ENCODE measurements at places on chromosomes 5 and 9.

GRCh38 chr5:156686796-156687195, 163.3 kb upstream of the PPP1R2B start:
- no peak for DNase-seq

DNA sequence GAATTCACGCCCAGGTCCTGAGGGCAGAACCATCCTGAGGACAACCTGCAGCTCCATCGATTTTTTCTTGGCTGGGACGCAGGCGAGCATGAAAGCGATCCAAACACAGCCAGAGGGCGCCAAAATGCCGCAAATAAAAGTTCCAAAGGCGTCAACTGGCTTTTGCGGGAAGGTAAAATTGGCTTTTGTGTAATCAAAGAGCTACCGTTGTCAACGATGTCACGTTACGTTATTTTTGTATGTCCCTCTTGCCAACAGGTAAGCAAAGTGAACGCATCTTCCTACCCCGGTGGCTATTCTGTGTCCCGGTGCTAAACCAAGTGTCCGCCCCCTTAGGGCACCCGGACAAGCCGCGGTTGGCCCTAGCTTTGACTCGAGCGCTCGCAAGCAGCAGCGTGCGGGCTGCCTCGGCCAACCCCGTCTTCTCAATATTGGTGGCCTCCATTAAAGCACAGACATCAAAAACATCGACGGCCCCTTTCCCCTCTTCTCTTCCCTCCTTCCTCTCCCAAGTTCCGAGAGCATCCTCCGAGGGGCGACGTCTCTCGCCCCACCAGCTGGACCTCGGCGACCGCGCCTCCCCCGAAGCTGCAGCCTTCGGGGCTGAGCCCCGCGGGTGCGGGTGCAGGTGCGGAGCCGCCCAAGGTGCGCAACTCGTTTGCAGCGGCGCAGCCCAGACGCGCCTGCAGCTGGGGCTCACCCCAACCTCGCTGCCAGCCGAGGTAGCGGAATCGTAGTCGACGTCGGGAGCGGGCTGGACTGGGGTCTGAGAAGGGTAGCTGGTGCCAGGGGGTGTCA, 1.1 kb upstream of the BASP1 start:
- DNase-seq: no peak

DNA sequence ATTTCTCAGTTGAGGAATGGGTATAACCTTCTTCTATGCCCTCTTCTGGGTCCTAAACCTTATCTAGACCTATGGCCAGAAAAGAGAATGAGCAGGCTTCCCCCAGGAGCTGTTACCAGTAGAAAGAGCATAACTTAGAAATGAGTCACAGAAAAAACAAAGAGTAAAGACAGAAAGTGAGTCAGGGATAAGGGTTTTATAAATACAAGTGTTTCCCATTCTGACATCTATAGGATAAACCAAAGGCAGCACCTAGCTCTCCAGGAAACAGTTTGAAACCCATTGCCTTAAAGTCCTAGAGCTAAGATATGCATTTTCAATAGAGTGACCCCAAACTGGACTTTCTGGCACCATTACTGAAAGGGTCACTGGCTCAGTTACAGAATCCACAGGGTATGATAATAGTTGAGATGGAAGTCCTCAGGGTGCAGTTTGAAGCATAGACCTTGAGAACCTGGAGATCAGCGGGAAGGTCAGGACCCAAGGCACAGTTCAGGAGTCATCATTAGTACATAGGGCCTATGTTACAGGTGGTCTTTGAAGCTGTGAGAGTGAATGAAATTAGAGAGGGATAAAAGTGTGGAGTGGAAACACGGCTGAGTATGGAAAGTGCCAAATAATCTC, 42.7 kb upstream of the LIFR start:
- DNase-seq: no peak

DNA sequence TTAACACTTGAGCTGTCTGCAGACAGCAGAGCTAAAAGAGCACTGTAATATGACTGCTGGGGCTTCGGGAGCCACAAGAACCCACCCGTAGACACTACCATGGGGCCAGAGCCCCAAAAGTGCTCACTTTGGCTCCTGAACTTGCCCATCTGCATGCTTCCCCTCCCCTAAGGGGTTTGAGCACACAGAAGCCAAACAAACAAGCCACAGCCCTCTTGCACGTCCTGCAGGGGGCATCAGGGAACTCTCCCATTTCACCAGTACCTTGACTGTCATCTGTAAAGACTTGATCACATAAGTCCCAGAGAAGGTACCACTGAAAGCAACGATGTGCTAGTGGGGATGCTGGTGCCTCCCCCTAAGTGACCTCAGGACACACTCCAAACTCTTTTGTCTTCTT, 681.8 kb downstream of the SEMA5A start:
- no peak for DNase-seq

DNA sequence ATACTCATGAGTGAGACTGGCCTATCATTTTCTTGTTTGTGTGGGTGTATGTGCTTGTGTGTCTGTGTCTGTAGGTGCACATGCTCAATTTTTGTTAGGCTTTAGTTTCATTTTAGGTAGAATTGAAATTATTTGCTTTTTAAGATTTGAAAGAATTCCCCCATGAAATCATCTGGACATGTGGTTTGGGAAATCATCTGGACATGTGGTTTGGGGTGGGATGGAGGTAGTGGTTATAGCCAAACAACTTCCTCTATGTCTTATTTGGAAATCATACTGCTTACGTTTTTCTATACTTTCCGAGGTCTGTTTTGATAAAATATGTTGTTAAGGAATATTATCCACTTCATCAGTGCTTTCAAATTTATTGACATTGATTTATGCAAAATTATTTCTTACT, 485.4 kb upstream of the CLINT1 start:
- DNase-seq: no peak

DNA sequence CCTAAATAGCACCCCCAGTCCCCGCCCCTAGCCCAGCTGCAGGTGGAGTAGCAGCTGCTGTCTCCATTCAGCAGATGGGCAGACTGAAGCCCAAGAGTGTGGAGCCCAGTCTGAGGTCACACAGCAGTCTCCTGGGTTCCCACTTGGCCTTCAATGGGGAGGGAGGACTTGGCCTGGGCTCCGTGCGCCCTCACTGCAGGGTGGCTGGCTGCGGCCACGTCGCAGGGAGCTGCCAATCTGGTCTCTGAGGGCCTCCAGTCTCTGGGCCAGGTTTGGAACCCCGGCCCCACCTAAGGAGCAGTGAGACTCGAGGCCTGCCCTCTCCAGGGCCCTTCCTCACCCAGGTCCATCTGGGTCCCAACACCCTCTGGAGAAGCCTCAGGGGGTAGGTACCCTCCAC, 7.4 kb downstream of the KIF12 start:
- no peak for DNase-seq

DNA sequence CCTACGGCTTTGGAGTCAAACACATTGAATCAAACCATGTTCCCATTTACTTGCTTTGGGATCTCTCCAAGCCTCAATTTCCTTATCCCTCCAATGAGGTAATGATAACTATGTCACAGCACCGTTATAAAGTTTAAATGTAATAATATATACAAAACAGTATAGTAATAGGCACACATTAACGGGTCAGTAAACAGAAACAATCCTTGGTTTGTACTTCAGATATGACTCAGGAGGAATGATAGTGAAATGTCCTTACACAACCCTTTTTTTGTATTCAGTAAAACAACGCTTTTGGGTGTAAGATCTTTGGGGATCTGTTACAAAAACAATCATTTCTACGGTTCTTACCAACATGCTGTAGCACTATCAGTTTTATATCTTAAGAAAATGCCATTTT, 178.5 kb upstream of the GNA14 start:
- no peak for DNase-seq

GRCh38 chr9:5874048-5874447, 16.6 kb upstream of the MLANA start:
- DNase-seq: no peak

GRCh38 chr5:95590880-95591279, 29.0 kb upstream of the GPR150 start:
- DNase-seq: no peak

- no peak for DNase-seq
Measured at GRCh38 chr9:21608200-21608599, 126.1 kb upstream of the IFNE start.

DNA sequence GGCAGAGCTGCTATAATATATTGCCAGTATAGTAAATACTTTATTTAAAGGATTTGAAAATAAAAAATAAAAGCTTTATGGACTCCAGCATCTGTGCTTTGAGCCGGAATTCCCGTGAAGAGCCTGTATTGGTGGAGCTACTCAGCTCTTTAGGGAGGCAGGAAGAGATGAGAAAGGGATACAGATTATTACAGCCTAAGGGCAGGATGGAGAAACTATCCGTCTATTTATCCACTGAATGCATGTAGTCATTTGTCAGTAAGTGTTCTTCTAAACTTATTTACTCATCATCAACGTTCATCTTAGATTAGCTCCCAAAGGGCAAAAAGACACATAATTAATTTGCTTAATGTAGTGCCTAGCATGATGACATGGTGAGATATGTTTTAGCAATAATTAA, 48.4 kb downstream of the SLC1A1 start:
- no peak for DNase-seq

DNA sequence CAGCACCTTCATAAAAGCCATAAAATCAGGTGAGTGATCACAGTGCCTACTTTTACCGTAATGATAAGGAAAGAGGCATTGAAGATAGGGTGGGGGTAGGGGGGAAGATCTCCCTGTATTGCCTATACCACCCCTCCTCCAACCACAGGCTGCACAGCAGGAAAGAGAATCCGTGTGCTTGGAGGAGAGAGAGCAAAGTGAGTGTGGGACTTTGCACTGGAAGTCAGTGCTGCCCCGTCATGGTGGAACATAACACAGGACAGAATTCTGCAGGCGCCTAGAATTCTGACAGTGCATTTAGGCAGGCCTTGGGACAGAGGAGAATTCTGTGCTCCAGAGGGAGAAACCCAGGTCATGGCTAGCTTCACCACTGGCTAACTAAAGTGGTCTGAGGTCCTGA, 3.5 kb upstream of the C5 start:
- DNase-seq: no peak

DNA sequence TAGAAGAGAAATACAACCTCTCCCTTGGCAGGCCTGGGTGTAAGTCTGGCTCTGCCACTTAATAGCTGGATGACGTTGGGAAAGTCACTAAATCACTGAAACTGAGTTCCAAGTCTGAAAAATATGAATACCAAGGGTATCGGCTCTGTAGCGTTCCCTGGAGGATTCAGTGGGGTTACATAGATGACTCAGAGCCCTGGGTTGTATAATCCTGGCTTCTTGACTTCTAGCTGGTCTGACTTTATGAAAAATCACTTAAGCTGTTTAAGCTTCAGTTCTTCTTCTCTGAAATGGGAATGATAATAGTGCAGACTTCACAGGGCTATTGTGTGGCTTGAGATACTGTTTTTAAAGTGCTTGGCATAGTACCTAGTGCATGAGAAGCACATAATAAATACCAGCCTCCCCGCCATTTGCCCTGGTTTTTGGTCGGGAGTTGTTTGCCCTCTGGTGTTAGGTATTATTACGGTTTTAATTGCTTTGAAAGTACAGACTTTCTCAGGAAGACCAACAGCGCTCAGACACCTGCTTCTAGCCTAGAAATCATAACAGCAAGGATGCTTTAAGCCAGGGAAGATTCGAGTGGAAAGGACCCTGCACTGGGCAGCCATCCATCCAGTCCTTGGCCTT, 43.0 kb downstream of the CYFIP2 start:
- no peak for DNase-seq

GRCh38 chr5:177509381-177509951, at the start of gene DOK3:
TSS of gene DOK3 (minus strand) at chr5:177509826. CDS start at chr5:177509540, 286 bp downstream.
- DNase-seq: no peak

DNA sequence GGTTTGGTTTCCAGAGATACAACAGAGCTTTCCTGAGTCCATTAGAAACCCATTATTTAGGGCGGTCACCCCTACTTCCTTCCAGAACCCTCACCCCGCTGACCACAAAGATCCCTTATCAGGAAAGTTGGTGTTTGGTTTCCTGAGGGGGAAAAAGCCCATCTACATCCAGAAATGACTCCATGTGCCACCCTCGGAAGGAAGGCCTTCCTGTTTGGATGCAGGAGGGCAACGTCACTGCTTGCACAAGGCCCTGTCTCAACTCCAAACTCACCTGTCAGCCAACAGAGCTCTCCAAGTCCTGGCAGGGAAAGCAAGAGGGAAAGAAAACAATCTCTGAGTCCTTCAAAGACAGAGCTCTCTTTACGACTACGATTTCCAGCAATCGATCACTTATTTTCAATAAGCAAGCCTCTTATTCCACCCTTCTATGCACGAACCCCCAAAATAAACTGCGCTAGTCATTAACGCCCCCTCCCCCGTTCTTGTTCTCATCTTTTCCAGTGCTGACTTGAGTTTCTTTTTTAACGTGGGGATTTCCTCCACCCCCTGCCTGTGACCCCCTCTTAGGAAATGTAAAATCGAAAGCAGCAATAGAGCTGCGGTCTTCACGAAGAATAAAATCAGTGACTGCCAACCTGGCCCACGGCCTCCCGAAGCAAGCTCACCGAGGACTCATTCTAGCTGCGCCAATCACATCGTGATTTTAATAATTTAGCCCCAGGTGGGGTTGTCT, 35.7 kb upstream of the NTNG2 start:
- no peak for DNase-seq

- no peak for DNase-seq
Measured at GRCh38 chr5:4907571-4907970, 232.6 kb upstream of the ADAMTS16 start.

- DNase-seq: no peak
Measured at GRCh38 chr5:55151923-55152842, 7.8 kb upstream of the GPX8 start.

DNA sequence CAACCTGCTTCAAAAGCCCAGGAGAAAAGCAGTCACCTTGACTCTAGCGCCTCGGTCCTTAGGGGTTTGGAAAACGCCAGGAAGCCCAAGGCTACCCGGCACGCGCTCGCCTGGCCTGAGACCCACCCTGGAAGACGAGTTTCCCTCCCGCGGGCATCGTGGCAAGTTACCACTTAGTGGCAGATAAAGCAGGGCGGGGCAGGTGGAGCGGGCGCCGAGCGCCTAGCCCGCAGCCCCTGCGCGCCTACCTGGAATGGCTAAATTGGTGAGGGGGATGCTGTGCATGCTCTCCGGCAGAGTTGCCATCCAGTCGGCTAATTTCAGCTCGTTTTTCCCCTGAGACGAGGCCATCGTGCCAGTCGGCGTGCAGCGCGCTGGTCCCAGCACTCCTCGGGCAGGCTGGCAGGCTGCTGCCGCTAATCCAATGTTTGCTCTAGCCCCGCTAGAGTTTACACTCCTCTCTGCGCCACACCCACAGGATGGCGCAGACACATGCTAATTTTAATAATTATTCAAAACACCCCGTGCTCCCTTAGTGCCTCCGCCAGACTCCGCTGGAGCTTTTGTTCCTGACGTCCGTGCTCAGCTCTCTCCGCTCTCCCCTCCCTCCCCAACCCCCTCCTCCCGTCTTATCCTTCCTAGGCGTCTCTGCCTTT, at the start of gene PLCXD3:
PLCXD3 (minus strand) TSS at position 426 of the 656 bp plus-strand sequence; CDS start at position 351, 75 bp downstream.
- DNase-seq: no peak

GRCh38 chr5:24226479-24226878, 418.3 kb downstream of the CDH10 start:
- no peak for DNase-seq

GRCh38 chr9:94680621-94681020, 41.3 kb upstream of the FBP1 start:
- no peak for DNase-seq

All from stimulated activated CD4-positive, alpha-beta T cell treated with anti-CD3 and anti-CD28 coated beads, TNF-alpha, amount 100 ng/mL, for 48 hours (primary cell).